ENCODE measurements at places on chromosomes 5 and 9. TPM values are rescaled to one million over a fixed set of nuclear protein-coding genes. Genes with fewer than 3 reads are reported as not detected.

DNA sequence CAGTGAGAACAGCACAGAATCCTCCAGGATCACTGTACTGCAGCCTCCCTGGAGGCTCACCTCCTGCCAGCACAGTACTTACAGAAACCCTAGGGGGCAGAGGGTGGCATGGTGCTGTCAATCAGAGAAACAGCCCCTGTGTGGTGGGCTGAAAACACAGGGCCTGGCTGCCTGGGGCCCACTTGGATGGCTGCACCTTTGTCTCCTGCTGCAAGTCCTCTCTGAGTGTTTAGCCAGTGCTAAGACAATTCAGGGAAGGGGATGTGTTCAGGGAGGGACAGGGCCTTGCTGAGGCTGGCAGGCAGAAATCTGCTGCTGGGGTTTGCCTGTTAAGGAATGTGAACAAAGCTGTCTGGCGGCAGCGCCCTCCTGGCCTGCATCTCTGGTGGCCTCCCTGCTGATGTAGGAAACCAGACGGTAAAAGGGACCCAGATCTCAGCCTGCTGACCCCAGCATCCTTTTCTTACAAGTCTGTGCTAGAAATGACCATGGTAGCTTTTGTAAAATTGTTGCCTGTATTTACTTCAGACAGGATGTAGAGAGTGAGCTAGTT is 39.5 kb downstream of the PRRC2B start:
- DNase-seq = no peak

GRCh38 chr5:174409971-174410370 is 314.4 kb upstream of the MSX2 start:
- DNase-seq = no peak

- DNase-seq = no peak
These were observed 25.2 kb upstream of the PTGER4 start for GRCh38 chr5:40654377-40654991.

DNA sequence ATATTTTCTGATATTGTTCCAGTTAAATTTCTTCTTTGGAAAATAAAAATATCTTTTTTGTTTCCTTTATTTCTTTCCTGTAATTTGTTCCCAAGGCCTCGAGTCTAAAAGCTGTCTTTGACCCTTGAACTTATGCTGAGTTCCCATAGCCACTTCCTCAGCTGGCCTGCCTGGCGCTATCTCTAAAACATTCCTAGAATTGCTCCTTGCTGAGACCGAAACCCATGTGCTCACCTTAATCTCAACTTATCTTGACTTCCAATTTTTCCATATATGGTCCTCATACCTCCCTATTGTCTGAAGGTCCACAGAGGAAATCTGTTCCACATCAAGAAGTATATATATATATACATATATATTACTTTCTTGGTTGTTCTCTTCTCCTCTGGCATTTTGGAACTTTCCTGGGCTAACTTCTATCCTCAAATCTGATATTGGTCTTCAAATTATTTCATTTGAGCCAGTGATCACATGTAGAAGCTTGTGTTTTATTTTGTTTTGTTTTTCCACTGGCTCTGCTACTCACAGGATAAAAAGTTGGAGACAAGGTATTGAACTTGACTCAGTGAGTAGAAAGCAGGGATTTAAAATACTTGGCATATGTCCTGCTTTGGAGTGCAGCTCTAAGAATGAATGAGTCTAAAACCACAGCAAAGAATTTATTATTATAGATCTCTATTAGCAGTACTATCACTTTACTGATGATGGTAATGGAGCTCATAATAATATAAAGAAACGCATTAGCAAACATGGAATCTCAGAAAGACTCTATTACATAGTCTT is 45.2 kb downstream of the ENC1 start:
- peak; percentile 81 for DNase-seq

- DNase-seq = peak; percentile 36
These were observed 34.1 kb upstream of the GRIA1 start for GRCh38 chr5:153456354-153456753.

DNA sequence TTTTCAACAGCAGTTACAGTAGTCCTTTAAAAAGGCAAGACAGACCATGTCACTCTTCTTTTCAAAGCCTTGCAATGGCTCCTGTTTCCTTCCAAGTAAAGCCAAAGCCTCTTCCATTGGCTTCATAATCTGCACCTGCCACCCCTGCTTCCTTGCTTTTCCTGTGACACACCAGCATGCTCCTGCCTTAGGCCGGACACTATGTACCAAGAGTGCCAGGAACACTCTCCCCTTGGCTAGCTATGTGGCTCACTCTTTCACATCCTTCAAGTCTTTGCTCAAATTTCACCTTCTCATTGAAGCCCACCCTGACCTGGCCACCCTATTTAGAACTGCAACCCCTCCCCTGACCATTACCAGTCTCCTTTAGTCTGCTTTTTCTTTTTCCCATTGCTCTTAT is 22.2 kb upstream of the TRAF1 start:
- no peak for DNase-seq

PLAA gene
- total RNA-seq = 60.9 TPM

DNA sequence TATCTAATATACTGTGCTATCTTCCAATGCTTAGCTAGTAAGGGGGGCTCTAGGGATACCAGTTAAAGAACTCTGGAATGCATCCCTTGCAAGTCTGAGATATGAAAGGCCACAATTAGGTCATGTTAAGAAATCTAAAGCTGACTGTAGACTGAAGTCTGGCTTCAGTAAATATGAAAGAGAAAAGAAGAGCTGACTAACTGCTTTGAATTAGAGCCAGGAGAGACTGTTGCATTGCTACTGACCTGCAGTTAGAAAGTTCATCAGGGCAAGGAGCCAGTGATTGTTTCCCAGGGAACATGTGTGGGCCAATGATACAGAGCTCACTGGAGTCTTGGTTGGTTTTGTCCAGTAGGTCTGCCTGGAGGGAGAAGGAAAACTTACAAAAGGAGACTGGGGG is 472.1 kb upstream of the TNC start:
- peak; percentile 96 for DNase-seq

GRCh38 chr9:7164440-7165330 is 406.9 kb downstream of the KDM4C start:
- no peak for DNase-seq

- DNase-seq = no peak
These were observed 41.9 kb upstream of the RNF38 start for GRCh38 chr9:36441966-36442365.

GRCh38 chr9:133627341-133627740 is 8.8 kb upstream of the DBH start:
- no peak for DNase-seq

DNA sequence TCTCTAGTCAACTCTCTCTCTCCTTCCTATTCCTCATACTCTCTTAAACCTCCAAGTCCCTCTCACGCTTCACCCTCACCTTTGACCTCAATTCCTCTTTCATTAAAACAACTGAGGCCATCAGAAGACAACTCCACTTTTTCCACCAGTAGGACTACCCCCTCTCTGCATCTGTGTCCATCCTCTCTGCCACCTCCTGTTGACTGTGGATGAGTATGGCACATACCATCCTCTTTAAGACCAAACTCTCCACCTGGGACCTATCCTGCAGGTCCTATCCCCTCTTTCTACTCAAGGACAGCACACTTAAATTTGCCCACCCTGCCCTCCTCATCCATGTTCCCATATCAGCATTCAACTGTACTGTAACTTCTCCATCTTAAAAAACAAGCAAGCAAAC is 89.2 kb downstream of the FOXD1 start:
- DNase-seq = no peak

- DNase-seq = peak; percentile 4
These were observed 76.6 kb upstream of the MAST4 start for GRCh38 chr5:66519626-66520025.

All from renal cortical epithelial cell (primary cell).